SK-N-DZ (cell line): ENCODE measurements at places on chromosomes 3 and 15.
A peak's percentile ranks its signal among the peaks of the same experiment; 100 is the strongest.

- DNase-seq, result no peak
Observed at GRCh38 chr15:82882273-82882928, 70.1 kb downstream of the HOMER2 start.

- DNase-seq, result no peak
Observed at GRCh38 chr3:114649331-114649730, 355.5 kb downstream of the TIGIT start.

- no peak for DNase-seq
Observed at GRCh38 chr3:127556565-127556964, 34.0 kb downstream of the TPRA1 start.

DNA sequence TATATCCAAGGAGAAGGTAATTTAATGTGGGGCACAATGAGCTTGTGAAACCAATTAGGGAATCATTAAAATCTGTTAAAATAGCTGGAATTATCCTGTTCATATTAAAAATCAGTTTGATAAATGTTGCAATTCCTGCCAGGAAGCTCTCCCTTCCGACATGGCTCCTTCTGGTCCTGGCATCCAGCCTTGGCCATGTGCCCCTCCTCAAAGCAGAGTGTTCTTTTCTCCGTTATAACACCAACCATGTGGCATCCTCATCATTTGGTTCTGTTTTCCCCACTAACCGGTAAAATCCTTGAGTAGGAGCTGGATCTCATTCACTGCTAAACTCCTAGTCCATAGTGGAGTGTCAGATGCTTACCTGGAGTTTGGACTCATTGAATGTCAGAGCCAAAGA lies 127.2 kb downstream of the ARNT2 start:
- no peak for DNase-seq

DNA sequence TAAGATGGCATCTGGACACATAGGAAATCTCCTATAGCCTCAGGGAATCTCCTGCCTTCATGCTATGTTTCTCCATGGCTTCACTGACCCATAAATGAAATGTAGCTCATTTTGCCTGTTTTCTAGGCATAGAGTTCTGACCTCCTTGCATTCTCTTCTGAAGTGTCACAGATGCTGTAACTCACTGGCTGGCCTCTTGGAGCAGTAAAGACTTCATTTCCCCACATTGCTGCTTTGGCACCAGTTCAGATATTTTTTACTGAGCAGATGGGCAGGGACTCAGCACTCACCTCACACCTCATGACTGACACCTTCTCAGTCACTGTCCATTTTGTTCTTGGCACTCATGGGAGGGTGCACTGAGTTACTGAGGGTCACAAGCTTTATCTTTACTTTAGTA lies 286.7 kb upstream of the TGFBR2 start:
- DNase-seq, result peak; percentile 43

GRCh38 chr15:48565560-48566482 lies 79.7 kb downstream of the FBN1 start:
- no peak for DNase-seq

- DNase-seq, result no peak
Observed at GRCh38 chr15:92928225-92928750, 28.2 kb downstream of the CHD2 start.

- DNase-seq, result no peak
Observed at GRCh38 chr15:43209059-43209824, 11.6 kb downstream of the EPB42 start.

DNA sequence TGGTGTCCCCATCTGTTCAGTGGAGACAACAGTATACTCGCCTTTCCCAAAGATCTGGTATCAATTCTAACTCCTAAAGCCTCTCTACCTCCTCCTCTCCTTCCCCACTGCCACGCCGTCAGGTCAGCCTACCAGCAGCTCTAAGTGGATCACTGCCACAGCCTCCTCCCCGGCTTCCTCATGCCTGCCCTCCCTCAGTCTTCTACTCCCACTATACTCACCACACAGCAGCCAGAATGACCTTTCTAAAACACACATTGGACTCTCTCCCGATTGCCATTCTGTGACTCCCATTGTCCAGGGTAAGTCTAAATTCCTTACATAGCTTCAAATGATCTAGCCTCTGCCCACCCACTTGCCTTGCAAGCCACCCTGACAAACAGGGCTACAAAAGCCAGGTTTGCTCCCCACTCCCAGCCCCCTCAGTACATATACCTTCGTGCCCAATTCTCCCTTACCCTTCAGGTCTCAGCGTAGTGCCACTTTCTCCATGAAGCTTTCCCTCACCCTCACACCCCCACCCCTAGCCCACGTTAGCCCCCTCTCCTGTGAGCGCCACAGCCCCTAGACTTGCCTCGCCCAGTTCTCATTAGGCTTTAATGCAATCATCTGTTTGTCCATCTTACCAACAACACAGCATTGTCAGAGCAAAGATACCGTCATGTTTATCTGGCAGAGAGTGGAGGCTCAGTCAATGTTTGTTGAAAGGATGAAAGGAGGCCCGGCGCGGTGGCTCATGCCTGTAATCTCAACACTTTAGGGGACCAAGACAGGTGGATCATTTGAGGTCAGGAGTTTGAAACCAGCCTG lies 9.5 kb upstream of the SEMA7A start:
- DNase-seq, result no peak

DNA sequence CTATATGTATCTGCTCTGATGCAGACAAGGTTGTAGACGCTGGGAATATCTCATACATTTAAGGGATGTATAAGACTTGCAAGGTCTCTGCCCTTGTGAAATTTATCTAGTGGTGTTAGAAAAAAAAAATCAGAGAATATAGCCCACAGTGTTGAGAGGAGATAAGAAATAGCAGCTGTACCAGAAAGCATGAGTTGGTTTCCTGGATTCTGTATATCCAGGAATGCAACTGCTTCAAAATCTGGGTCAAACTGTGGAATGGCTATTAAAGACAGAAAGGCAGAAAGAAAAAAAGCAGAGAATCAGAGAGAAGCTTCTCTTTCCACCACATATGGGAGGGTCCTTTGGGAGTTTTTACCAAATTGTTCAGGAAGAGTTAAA lies 1.5 kb upstream of the TMEM212 start:
- DNase-seq, result no peak

- DNase-seq, result peak; percentile 55
Observed at GRCh38 chr3:11996480-11996879, 7.7 kb upstream of the SYN2 start.

DNA sequence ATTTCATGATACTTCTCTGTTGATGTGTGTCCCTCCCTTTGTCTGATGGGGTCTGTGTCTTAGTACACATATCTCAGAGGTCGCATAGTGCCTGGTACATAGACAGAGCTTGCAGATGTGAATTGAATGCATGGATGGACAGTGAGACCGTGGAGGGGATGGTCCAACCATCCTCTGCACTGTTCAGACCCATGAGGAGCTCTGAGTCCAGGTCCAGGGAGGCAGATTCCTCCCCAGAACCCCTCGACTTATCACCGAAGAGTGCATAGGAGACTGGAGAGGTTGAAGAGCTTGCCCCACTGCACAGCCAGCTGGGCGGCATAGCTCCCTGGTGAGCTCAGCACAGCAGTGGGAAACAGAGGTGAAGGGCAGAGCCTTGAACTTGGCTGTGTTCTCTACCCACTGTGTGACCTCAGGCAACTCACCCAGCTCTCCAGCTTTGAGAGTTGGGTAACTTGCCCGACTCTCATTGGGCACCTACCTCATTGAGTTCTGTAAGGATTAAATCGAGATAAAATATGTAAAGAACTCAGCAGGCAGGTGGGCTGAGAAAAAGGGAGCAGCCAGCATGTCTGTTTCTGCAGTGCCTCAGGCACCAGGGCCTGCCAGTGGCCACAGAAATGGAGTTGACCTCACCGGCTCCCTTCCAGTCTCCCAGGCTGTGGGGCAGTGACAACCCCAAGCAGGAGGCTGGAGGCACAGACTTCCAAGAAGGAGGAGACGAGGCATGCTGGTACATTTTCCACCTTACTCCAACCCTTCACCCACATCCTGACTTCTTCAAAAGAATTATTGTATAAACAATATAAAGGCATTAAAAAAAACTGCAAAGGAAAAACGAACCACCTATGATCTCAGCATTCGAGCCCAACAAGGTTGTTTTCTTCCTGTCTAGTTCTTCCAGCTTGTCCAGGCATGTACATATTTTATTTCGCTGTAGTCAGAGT lies 54.1 kb upstream of the TFRC start:
- DNase-seq, result no peak

DNA sequence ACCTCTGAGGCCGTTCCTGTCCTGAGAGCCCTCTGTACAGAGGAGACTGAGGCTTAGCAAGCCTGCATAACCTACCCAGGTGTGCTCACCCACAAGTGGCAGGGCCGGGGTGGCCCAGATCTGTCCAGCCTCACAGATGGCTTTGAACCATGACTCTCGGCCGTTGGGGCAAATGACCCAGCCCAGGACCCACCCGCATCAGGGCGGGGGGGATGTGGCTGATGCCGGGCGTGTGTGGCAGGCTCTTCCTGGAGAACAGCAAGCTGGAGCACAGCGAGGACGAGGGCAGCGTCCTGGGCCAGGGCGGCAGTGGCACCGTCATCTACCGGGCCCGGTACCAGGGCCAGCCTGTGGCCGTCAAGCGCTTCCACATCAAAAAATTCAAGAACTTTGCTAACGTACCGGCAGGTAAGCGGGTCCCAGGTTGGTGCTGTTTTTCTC lies 133.5 kb downstream of the LRRK1 start:
- no peak for DNase-seq

DNA sequence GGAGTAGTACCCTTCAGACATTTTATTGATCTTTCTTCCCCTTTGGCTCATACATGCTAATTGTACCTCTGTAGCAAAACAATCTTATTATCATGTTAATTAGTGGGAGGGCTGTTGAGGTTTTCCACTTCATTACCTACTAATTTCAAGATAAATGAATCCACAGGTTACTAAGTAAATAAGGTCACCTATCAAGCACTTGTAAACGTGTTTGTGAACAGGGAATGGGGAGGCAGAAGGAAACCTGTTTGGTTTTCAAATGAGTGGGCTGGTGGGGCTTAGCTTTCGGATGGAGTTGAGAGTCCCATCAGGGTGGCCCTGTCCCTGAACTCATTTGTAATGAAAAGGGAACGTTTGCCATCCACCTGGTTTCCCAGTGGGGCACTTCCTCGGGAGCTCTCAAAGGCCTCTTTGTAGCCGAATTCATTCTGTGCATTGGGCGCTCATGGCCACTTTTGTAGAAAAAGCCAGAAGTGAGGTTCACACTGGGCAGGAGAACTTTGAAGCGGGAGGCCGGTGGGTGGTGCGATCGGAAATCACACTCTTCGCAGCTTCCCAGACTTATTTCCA lies 419.8 kb upstream of the NR2F2 start:
- DNase-seq, result no peak

DNA sequence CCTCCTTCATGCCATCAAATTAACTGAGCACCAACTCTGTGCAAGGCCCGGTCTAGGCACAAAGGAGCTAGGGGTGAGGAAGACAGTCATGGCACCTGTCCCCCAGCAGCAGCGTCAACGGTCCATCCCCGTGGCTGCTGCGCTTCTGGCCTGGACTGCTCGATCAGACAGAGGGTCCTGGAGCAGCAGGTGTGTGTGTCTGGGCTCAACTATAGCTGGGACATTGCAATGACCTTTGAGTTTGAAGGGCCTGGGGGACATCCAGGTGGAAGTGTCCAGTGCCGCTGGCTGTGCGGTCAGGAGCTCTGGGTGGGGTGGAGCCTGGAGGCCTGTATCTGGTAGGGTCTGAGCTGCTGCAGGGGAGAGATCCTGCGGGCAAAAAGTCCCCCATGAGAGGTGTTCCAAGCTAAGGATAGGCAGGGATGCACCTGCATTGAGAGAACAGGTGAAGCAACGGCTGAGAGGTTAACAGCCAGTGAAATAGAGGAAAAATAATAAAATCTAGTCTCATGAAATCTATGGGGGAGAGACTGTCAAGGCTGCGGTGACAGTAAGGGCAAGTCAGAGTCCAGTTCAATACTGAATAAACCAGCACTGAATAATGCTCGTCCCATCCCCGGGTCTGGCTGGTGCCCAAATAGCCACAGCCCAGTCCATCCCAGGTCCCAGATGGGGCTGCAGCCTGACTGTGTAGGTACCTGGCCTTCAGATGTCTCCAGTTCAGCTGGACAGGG lies 25.4 kb upstream of the SLC41A3 start:
- no peak for DNase-seq

- DNase-seq, result no peak
Observed at GRCh38 chr15:77631745-77632533, 773 bp downstream of the LINGO1 start.

- no peak for DNase-seq
Observed at GRCh38 chr15:74958320-74958907, 1.8 kb upstream of the RPP25 start.

DNA sequence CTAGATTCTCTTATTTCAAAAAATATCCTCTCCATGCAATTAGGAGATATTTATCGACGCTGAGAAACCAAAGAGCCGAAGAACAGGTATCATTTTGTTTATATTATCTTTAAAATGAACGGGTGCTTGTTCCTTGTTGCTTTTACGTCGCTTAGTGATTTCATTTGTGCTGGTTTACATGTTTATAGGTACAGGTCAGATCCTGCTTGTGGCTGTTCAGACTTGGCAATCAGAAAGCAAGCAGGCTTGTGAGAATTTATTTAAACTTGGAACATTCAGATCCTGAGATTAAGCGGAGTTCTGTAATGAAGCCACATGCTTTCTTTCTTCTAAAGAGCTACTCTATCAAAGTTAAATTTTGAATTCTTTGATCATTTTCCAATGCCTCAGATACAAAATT lies 43.0 kb upstream of the ATP2C1 start:
- no peak for DNase-seq

- DNase-seq, result no peak
Observed at GRCh38 chr3:47367631-47368030, 13.2 kb upstream of the PTPN23 start.

DNA sequence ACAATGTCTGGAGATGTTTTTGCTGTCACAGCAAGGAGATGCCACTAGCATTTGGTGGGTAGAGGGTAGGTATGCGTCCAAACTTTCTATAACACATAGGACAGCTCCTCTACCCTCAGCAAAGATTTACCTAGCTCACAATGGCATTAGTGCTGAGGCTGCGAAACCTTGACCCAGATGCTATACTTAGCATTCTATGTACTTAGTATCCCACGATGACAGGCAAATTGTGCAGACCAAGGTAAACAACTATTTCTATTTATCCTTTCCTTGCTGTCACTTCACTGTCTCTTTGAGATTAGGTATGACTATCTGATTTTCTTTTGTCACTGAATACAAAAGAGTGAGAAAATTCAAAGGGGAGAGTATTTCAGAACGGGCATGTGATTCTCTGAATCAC lies 265.2 kb upstream of the ZNF385D start:
- DNase-seq, result no peak

DNA sequence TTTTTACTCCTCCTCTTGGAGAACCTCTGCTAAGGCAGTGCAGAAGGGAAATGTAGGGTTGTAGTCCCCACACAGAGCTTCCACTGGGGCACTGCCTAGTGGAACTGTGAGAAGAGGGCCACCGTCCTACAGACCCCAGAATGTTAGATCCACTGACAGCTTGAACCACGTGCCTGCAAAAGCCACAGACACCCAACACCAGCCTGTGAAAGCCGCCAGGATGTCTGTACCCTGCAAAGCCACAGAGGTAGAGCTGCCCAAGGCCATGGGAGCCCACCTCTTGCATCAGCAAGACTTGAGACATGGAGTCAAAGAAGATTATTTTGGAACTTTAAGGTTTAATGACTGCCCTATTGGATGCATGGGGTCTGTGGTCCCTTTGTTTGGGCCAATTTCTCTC lies 112.1 kb downstream of the RSL24D1 start:
- no peak for DNase-seq

GRCh38 chr3:43688245-43688650 lies 2.5 kb upstream of the ABHD5 start:
- no peak for DNase-seq

GRCh38 chr3:188796122-188796631 lies 375.6 kb upstream of the TPRG1 start:
- no peak for DNase-seq

- no peak for DNase-seq
Observed at GRCh38 chr15:48940508-48940907, 23.2 kb downstream of the SHC4 start.

GRCh38 chr3:129994883-129995559 lies 20.5 kb downstream of the TRH start:
- DNase-seq, result no peak
